ENCODE measurements at places on chromosomes 3 and 15.

GRCh38 chr15:93026380-93026817 is 62.6 kb downstream of the RGMA start:
- no peak for DNase-seq

GRCh38 chr15:95653361-95653805 is 677.1 kb upstream of the NR2F2 start:
- no peak for DNase-seq

DNA sequence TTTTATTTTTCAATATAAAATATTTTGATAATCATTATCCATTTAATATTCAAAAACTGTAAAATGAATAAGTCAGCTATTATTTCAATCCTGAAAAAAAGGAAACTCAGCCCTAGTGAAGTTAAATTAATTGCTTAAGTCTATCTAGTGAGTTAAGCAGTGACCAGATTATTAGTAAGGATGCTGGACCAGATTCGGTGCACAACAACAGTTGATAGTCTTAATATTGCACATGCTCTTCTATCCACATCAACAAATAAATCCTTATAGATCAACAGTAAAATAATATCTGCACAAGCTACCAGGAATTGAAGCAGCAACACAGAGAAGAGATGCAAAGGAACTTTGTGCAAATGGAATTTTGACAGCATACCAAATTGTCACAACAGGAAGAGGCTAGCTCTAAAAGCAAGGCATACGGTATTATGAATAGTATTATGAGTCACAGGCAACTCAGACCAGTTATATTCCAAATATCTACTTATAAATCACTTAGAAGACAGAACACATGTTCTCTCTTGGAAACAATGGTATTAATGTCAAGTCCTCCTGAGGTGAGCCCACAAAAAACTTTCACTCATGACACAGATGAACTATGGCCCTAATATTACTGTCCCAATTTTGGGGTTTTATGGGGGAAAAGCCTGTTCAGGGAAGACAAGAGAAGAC is 24.9 kb downstream of the VPS13C start:
- no peak for DNase-seq

- DNase-seq: no peak
These were observed 5.4 kb upstream of the C15orf61 start for GRCh38 chr15:67515557-67515956.

DNA sequence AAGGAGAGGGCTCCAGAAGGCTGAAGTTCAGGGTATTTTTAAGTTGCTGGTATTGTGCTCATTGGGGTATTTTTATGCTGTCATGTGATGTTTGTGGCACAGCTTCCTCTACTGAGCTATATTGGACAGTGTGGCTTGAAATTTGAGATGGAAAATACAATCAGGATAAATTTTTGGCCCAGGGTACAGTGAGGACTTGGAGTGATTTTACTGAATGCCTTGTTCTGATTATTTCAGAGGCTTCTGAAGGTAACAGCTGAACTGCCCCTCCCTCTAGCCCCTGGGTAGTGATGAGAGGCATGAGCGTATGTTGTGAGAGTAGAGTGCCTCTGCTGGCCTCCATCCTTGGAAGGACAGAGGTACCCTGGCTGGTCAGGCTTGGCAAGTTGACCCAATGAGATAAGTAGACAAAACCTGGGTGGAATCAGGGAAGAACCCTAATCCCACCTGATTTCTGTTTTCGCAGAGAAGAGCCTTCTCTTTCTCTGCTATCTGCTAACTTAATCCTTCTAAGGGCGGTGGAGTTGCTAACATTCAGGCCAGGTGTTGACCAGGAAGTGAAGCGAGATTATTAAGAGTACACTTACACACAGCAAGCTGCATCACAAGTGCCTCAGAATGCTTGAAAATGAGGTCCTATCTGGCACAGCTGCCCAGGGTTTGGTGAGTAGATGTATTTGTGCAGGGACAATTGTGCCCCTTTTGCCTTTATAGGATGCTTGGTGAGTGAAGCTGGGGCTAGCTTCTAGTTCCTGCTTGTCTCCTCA is 98.1 kb upstream of the CLSTN2 start:
- no peak for DNase-seq

GRCh38 chr3:124997303-124998246 is 58.2 kb downstream of the HEG1 start:
- DNase-seq: no peak

DNA sequence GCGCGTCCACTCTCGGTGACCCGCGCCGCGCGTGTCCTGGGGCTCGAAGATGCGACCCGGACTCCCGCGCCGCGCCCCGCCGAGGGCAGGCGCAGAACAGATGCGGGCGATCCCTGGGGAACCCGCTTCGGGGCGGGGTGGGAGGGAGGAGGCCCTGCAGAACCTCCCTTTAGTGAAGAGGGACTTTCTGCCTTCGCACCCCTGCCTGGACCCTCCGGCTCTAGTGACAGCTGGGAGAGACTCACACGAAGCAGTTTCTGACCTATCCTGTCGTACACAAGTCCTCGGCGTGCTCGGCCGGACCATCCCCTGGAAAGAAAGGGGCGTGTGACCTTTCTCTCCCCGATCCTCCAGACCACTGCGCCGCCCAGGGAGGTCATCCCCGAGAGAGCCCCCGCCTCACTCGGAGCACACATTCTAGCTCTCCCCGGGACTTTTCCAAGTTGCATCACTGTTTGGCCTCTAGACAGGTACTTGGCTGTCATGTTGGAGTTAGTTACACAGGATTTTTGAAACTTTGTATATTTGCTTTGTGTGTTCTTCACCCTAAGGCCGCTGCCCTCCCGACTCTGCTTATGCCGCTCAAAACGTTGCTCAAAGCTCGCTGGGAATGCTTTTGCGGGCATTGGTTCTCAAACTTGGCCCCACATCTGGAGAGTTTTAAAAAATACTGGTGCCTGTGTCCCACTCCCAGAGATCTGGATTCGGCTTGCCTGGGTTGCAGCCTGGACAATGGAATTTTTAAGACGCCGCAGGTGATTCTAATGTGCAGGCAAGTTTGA is 582 bp downstream of the CGNL1 start:
- DNase-seq: no peak

- DNase-seq: no peak
These were observed 2.0 kb downstream of the WNT5A start for GRCh38 chr3:55484801-55485791.

DNA sequence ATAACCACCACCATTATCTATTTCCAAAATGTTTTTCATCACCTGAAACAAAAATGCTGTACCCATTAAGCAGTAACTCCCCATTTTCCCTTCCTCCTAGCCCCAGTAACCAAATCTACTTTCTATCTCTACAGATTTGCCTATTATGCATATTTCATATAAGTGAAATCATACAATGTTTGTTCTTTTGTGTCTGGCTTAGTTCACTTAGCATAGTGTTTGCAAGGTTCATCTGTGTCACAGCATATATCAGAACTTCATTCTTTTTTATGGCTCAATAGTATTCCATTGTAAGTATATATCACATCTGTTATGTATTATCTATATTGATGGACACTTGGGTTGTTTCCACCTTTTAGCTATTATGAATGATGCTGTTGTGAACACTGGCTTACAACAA is 16.7 kb upstream of the GMPPB start:
- DNase-seq: no peak

- DNase-seq: no peak
These were observed 27.9 kb upstream of the MUC13 start for GRCh38 chr3:124962403-124962940.

- DNase-seq: peak; percentile 71
These were observed 164.3 kb upstream of the LPP start for GRCh38 chr3:187989575-187990153.

DNA sequence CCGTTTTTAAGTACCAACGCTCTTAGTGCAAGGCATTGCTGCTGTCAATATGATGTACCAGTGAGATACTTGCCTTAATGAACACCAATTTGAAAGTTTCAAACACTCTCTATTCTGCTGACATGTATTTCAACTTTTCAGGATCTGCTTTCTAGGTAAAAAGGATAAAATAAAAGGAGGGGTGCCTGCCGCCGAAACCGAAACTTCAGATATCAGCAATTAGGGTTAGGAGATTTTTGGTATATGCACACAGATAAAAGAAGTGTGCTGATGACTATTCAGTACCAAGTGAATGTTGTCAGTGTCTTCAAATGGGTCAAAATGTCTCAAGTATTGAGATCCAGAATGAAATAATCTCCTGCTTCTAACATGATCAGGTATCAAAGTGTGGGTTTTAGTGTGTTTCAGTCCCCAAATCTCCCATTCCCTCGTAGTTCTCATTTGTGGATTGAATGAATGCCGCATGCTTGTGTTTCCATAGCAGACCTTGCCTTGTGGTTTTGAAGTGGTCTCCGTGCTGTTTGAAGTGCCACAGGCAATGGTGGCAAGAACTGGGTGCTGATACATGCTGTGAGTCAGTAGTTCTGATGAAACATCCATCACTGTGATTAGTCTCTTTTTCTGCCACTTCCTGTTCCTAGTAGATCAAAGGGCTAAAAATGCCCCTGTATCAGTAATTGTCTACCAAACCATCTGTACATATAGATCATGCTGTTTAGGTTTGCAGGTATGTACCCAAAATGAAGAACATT is 22.5 kb downstream of the CHST14 start:
- DNase-seq: no peak

Data from NCI-H2107 (cell line).